Activated CD8-positive, alpha-beta memory T cell treated with anti-CD3 and anti-CD28 coated beads, Interleukin-2, amount 50 U/mL, for 4 hours (primary cell): ENCODE measurements at places on chromosomes 7 and 10.
A peak's percentile ranks its signal among the peaks of the same experiment; 100 is the strongest.

DNA sequence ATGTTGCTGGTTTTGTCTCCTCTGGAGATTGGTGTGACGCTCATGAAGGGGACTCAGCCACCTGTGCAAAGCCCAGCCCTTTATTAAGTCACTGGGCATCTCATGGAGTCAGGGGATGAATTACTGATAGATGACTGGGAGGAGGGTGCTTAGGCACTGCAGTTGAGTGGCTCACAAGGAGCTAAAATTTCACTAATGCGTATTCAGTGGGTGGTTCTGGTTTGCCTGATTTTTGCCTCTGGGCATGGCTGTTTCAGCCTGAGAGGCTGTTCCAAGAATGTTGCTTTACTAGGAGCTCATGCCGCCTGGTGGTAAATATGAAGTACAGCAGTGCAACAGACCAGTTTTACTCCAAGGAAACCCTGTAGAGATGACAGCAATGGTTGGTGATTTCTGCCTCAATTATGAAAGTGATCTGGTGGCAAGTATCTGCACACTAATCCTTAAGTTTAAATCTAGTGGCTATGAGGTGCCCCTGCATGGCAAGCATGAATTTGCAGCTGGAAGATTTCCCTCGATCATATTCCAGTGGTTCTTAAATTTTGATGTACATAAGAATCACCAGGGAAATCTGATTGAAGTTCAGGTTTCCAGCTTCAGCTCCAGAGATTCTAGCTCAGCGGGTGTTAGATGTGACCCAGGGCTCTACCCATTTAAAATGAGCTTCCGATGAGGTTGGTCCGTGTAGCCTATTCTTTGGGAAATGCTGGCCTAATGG lies 19.9 kb downstream of the ACTA2 start:
- DNase-seq, result peak; percentile 18

DNA sequence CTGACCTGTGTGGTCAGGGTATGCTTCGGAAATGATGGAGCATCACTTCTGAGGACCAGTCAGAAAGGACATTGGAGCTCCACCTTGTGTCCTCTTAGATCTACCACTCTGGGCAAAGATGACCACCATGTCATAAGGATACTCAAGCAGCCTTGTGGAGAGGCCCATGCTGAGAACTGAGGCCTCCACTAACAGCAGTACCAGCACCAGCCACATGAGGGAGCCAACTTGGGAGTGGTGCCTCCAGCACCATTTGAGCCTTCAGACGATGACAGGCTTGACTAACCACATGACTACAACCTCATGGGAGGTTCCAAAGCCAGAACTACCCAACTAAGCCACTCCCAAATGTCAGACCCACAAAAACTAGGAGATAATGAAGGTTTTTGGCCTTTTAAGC lies 116.0 kb downstream of the NPTX2 start:
- peak; percentile 28 for DNase-seq

GRCh38 chr7:121385800-121386179 lies 10.3 kb downstream of the FAM3C start:
- DNase-seq, result no peak

DNA sequence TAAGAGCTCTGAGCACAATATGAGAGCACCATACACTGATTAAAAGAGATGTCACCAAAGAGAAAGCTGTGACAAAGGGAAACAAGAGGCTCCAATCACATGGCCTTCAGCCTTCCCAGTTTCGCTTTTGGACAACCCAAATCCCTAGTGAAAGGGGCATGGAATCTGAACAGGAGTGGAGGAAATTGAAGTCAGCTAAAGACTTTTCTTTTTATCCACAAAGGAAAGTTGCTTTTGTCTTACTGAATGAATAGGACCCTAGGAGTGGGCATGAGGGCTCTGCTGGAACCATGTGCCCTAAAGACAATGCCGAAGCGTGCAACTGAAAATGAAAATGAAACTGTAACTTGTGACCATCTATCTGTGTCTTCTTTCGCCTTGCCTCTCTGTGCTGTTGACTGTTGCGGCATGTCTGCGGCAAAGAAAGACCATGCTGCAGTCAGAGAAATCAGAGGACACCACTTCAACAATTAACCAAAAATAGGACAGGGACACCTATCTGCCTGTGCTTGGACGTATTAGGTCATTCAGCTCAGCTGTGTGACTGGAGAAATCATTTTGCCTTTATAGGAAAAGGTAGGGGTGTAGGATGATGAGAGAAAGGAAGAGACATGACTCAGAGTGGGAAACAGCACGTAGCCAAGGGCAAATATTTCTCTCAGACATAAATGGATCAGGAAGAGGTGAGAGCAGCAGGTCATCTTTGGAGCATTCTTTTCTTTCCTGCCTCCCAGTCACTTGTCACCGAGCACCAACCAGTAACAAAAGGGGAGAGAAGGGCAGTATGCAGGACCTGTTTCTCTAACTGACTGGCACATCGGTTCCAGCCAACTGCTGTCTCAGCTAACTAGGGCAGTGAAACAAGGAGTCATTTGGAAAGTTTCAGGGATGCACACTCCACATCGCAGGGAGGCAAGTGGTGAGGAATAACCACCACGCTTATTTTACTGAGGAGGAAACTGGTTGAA lies 12.3 kb downstream of the CAV2 start:
- DNase-seq, result no peak

DNA sequence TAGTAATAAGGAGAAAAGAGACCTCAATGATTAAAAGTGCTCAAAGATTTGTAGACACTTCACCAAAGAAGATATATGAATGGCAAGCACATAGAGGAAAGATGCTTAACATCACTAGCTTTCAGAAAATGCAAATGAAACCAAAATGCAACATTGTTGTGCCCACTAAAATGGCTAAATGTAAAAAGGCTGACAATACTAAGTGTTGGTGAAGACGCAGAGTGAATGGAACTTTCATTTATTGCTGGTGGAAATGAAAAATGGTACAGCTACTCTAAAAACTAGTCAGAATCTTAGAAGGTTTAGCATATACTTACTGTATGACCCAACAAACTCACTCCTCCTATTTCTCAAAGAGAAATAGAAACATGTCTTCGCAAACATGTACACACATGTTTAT lies 212.9 kb upstream of the PITRM1 start:
- DNase-seq, result no peak

DNA sequence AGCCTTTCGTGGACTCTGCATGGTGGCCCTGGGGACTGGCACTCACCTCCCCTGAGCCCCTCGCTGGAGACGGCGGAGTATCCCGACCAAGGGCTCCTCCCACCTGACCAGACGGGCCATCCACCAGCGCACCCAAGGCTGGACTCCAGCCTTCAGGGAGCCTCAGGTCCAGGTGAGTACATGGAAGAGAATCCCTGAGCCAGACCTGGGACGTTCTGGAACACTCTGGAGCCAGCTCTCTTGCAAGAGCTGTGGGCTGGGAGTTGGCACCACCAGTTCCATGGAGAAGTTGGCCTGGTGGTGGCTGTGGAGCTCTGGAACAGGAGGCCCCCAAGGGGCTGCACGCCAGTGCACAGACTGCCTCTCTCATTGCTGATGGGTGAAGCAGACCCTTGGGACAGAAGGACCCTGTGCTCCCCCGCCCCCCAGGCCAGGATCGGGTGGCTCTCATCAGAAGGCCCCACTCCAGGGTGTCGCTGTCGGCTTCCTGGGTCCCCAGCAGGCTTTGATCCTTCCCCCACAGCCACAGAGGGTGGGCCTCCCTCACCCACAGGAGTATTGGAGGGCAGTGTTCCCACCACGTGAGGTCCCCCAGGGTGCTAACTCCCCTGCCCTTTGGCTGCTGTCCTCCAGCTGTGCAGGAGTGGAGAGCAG lies 189.9 kb downstream of the EBF3 start:
- no peak for DNase-seq

- no peak for DNase-seq
Observed at GRCh38 chr10:50501478-50501877, 122.3 kb downstream of the SGMS1 start.

- DNase-seq, result no peak
Observed at GRCh38 chr10:121405096-121405495, 193.1 kb downstream of the FGFR2 start.
